DMS79 treated with DMSO at 0.1 percent for 48 hours (cell line): ENCODE measurements at places on chromosomes 5 and 9.

- no peak for DNase-seq
These were observed 508 bp downstream of the MOCS2 start for GRCh38 chr5:53109056-53109442.

DNA sequence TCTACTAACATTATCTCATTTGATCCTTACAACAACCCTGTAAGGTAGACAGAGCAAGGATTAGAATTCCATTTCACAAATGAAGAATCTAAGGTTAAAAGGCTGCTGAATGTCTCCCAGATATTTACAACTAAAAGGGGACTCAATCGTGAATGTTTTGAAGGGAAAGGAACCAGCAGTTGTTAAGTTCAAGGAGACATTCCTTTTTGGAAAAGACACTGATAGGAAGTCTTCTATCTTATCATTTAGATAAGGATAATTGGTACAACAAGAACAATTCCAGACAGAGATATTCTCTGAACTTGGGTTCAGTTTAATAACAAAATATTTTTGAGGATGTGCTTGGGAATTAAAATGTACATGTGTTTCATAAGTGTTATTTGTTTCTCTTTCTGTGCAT is 37.5 kb upstream of the CER1 start:
- no peak for DNase-seq

GRCh38 chr5:135056316-135057030 is 22.4 kb upstream of the PITX1 start:
- no peak for DNase-seq

DNA sequence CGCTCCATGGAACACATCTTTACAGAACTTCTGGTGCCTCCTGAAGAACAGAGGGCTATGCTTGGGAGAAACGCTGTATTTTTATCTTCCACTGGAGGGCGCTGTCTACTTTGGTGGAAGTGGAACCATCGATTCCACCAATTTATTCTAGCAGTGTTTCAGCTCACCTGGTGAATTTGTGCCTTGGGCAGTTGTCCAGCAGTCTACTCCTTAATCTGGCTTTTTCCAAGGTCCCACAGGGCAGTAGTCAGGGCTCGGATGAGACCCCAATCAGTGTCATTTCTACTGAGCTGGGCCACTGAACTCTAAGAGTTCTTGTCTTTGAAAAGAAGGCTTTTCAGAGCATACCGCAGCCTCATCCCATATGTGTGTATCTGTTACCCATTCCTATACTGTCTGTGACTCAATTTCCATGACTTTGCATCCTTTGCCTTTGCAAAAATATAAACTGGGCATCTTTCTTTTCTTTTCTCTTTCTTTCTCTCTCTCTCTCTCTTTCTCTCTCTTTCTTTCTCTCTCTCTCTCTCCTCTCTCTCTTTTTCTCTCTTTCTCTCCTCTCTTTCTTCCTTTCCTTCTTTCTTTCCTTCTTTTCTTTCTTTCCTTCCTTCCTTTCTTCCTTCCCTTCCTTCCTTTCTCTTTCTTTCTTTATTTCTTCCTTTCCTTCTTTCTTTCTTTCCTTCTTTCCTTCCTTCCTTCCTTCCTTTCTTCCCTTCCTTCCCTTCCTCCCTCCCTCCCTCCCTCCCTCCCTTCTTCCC is 138.4 kb upstream of the ZNF618 start:
- peak; percentile 38 for DNase-seq

- DNase-seq: no peak
These were observed 1.5 kb downstream of the GAS1 start for GRCh38 chr9:86945728-86946200.

- DNase-seq: no peak
These were observed 110.8 kb upstream of the POC5 start for GRCh38 chr5:75828029-75828428.

GRCh38 chr9:109925799-109926198 is 145.8 kb downstream of the PALM2AKAP2 start:
- no peak for DNase-seq

- peak; percentile 4 for DNase-seq
These were observed 242.1 kb downstream of the HSPA4 start for GRCh38 chr5:133293960-133294359.

DNA sequence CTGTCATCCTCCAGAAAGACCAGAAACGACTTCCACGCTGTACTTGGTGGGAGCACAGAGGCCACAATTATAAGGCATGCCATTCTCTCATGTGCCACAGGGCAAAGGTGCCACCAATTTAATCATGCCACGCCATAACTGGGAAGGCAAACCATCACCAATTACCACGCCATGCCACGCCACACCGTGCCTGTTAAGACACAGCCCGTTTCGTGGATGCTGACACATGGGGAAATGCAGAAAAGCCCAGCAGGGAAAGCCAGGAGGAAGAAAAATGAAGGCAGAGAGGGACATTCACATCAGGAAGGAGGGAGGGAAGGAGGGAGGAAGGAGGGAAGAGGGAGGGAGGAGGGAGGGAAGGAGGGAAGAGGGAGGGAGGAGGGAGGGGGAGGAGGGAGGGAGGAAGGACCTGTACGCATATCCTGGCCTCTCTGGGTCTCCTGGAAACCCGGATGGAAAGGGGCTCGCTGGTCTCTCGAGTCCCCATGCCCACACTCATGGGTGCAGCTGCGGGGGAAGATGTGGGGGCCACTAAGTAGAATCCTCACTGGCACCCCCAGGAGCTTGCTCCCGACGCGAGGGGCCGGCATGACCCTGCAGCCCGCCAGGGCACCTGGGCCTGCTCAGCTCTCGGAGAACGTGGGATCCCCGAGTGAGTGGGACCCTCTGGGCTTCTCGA is 61.7 kb upstream of the UBAC1 start:
- DNase-seq: no peak

- no peak for DNase-seq
These were observed 48.8 kb upstream of the SLC25A51 start for GRCh38 chr9:37952731-37953130.

DNA sequence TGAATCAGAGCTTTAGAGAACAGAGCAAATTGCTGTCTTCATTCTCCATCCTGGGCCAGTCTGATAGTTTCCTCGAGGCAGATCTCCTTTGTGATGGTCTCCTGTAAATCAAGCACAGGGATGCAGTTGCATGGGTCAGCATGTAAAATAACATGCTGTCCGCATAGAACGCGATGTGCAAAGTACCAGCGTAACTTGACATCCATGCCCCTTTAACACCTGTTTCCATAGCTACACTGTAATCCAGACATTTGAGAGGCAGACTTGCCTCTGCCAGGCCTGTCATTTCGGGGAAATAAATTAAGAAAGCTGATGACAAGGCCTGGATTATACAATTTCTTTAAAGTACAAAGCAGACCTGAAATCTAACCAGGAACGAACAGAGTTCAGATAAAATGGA is 413.5 kb downstream of the TLE4 start:
- no peak for DNase-seq

DNA sequence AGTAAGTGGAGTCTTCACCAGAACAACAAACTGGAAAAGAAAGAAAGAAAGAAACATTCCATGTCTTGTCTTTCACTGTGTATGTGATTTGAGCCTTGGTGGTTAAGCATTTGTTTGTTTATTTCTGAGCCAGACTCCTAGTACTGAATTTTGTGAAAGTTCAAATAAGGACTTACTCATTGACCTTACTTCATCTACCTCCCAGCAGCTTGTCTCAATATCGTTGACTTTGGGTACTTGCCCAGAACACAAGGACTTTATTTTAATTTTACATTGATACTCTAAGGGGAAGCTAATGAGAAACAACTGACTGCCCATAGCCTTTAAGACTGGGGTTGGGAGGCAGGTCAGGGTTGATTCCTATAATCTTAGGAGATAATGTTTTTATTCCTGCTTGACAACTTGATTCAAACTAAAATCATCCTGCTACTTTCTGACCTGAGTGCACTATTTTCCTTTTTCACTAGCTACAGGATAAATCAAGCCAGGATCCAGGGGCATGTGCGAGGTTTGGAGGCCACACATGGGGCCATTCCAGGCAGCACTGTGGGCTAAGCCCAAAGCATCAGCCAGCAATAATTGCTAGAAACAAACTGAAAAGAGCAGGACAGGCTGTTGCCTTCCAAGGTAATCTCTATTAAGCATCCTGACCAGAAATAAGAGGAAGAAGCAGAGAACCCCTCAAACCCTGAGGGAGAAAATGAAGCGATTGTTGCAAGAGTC is 138.9 kb upstream of the RUSC2 start:
- DNase-seq: no peak

DNA sequence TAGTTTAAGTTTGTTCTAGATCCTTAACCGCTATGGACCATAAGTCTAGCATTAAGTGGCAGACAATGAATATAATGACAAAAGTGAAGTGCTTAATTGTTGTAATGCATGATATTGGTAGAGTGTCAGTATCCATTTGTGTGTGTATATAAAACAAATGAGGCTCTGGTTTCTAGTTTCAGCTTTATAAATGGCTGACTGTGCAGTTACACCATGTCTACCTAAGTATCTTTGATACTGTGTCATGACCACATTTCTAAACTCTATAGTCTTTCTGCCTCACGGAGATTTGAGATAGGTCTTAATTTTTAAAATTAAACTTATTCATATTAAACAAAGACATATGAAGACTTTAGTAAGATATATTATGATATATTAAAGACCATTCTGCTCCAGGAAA is 92.0 kb downstream of the SPEF2 start:
- DNase-seq: no peak

GRCh38 chr5:86999951-87000350 is 267.7 kb upstream of the RASA1 start:
- no peak for DNase-seq

DNA sequence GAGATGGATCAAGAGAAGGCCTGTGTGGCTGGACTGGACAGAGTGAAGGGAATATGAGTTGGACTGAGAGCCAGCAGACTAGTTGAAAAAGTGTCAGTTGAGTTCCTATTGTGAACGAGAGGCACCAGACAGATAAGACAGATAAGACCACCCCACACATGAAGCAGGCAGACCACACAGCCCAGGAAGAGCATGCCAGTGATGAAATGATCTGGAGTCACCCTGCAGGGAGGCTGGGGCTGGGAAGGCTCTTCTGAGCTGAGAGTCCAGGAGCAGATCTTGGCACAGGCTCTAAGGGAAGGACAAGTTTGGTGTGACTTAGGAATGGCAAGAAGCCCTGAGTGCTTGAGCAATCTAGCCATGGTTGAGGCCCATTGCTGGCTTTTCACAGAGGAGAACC is 10.6 kb upstream of the SLC25A48 start:
- DNase-seq: no peak

- DNase-seq: no peak
These were observed 20.8 kb downstream of the FGD3 start for GRCh38 chr9:92968081-92968480.

GRCh38 chr9:36485647-36486328 is 85.7 kb upstream of the RNF38 start:
- peak; percentile 20 for DNase-seq
